ENCODE measurements at places on chromosomes 2 and 18.

- DNase-seq = no peak
These were observed 226.3 kb downstream of the CCDC85A start for GRCh38 chr2:56410140-56410539.

DNA sequence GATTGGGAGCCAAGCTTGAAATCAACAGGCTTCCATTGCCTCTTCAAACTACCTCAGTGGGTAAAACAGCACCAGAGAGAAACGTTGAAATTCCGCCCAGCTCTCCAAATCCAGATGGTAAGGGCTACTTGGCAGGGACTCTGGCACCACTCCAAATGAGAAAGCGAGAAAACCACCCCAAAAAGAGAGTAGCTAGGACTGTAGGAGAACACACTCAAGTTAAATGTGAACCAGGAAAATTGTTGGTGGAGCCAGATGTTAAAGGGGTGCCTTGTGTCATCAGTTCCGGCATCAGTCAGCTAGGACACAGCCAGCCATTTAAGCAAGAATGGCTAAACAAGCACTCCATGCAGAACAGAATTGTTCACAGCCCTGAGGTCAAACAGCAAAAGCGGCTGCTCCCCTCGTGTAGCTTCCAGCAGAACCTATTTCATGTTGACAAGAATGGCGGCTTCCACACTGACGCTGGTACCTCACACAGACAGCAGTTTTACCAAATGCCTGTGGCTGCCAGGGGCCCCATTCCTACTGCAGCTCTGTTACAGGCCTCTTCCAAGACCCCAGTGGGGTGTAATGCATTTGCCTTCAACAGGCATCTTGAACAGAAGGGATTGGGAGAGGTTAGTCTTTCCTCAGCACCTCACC lies 167.3 kb downstream of the ASXL3 start:
- no peak for DNase-seq

GRCh38 chr2:197958592-197959150 lies 154.3 kb downstream of the PLCL1 start:
- no peak for DNase-seq

GRCh38 chr2:47203995-47204394 lies 48.9 kb upstream of the STPG4 start:
- DNase-seq = no peak

GRCh38 chr2:202378662-202379358 lies 2.7 kb downstream of the BMPR2 start:
- DNase-seq = no peak

- DNase-seq = no peak
These were observed 231.7 kb downstream of the ARL6IP6 start for GRCh38 chr2:152950126-152950525.
